ENCODE measurements at places on chromosomes 6 and 20.

- no peak for DNase-seq
These were observed 79.0 kb downstream of the IPCEF1 start for GRCh38 chr6:154277629-154278017.

DNA sequence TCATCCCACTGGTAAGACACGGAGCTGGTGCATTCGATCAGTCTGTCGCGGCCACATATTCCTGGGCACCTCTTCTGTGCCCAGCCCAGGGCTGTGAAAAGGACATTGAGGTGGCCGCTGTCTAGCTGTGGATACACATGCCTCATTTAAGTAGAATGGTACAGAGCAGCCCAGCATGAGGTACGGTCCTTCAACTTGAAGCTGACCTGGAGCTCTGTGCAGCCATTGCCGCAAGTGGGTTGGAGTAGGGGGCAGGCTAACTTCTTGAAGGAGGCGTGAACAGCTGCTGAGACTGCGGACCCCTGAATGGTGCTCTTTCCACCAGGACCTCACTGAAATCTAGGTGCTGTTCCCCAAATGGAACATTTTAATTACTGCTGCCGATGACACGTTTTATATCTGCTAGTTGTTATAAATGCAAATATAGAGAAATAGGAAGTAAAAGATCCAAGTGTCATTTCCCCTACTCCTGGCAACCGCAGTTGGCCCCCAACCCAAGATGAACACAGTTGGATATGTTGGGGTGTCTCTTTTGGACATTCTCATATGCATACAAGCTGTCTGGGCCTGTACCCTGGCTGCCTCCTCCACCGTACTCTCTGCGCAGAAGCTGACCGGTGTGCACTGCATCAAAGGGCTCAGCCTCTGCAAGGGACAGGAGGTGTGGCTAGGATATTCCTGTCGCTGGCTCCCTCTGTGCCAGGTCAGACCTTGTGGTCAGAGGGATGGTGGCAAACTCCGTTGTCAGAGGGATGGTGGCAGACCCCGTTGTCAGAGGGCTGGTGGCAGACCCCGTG lies 86.1 kb downstream of the CDC5L start:
- no peak for DNase-seq

DNA sequence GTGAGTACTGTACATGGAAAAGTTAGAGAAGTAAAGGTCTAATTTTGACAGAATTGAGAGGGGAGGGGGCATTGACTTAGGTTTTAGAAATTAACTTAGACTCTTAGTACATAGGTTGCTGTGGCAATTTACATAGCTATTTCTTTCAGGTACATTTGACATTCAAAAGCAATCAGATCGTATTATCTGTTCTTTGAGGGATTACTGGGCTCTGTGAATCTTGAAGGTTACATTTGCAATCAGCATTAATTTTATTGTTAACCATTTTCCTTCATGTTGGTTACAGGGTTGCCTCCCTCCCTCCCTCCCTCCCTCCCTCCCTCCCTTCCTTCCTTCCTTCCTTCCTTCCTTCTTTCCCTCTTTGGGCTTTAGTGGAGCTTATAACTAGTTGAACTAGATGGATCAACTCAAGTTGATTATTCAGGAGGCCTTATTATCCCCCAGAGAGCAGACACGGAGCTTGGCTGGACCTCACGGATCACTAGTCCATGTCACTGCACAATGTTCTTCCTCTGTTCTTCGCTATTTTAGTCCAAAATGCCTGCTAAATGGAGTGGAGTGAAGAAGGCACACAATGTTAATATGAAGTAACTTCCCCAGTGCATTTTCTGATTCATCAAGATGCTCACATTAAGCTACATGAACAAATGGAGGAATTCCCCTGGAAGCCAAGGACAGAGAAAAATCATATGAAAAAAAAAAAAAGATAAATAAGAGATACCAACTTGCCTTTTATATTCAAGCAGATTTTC lies 87.8 kb downstream of the PLCB4 start:
- DNase-seq, result no peak

DNA sequence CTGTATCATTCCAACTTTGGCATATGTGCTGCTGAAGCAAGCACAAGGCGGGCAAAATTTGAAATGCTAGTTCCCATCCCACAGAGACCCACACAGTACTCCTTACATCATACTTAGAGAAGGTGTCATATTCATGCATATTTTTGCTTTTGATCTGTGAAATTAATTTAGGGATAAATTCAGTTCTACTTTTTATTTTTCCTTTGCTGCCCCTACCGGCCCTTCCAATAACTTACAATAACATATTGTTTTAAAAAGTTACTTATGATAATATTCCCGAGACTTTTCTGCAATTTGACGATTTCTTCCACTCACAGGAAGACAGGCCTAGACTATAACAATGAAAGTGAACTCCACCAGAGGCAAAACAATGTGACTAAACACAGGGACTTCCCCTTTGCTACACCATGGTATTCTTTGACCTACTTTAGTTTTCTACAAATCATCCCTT lies 35.0 kb downstream of the SESN1 start:
- no peak for DNase-seq

DNA sequence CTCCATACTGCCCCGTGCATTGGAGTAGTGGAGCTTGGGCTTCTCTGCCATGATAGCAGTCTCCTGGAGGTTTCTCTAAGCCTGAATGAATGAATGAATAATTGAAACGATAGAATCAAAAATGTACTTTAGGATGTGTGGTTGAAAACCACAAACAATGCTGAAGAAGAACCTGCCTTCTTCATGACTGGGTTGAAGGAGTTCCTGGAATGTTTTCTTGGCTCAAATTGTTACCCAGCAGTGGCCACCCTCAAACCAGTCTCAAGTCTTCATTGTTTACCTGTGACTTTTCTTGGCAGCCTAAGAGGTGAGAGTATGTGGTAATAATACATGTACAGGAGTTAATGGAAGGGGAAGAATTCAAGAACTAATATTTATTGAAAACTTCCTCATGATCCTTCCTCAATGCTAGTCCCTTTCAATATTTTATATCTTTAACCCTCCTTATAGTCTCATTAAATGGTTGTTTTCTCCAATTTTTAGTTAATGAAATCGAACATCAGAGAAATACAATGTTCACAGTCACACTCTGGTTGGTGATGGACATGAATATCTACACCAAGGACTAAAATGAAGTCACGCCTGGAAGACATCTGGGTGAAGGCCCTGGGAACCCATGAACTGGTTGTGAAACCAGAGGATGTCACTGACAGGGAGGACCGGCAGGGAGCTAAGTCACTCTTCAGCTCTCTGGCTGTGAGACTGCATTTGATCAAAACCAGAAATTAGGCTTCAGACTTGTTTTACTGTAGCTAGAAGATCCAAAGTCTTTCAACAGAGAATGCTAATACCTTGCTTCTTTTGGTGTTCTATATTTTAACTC lies at the start of gene GSTA5:
Gene GSTA5 (minus strand): TSS at position 51 of the 823 bp plus-strand sequence.
- DNase-seq, result no peak

- DNase-seq, result no peak
These were observed 597.9 kb downstream of the COL12A1 start for GRCh38 chr6:74607934-74608333.

- DNase-seq, result no peak
These were observed 46.3 kb downstream of the GABRR2 start for GRCh38 chr6:89268776-89269175.

GRCh38 chr20:32366380-32366779 lies 8.2 kb downstream of the ASXL1 start:
- DNase-seq, result no peak

DNA sequence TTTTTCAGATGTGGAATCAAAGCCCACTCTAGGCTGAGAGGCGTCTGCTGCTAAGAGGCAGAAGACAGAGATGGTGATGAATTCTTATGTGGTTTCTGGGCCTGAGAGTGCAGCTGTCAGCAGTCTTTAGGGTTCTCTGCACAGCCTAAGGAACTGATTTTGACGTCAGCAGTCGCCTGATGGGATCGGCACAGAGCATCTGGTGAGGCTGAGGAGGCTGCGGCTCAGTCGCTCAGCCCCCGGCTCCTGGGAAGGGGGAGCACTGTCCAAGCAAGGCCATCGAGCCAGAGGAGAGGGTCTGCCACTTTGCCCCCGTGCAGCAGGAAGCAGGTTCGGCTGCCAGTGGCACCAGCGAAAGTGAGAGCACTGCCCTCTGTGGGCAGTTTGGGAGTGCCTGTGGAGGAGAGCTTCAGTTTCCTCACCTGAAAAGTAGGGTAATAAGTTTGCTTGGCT lies 92.5 kb downstream of the TCP11 start:
- DNase-seq, result no peak

DNA sequence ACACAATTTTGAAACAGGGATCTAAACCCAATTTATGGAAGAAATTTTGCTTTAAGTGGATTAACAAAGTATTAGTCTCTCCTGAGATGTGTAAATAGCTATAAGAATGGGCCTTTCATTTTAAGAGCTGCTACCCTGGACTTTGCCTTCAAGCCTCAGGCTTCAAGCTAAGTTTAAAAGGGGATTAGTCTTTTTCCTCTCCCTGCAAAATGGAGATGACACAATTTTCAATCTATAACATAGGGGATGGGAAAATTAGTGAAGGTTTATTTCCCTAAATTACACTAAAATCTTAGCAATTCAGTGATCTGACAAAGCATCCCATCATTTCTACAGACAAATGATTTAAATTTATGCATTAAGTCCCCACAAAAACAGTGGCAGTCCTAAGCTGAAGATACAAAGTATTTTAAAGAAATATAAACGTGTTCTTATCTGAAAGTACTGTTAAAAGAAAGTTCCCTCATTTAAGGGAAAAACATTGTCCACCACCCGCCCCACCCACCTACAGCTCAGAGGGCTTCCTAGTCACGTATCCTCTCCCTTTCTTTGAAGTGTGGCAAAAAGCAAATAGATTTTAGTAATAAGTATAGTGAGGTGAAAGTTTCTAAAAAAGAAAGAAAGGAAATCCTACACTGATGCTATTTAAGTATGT lies 14.5 kb downstream of the ARHGAP18 start:
- no peak for DNase-seq

GRCh38 chr6:41452763-41453162 lies 93.4 kb upstream of the FOXP4 start:
- DNase-seq, result no peak

DNA sequence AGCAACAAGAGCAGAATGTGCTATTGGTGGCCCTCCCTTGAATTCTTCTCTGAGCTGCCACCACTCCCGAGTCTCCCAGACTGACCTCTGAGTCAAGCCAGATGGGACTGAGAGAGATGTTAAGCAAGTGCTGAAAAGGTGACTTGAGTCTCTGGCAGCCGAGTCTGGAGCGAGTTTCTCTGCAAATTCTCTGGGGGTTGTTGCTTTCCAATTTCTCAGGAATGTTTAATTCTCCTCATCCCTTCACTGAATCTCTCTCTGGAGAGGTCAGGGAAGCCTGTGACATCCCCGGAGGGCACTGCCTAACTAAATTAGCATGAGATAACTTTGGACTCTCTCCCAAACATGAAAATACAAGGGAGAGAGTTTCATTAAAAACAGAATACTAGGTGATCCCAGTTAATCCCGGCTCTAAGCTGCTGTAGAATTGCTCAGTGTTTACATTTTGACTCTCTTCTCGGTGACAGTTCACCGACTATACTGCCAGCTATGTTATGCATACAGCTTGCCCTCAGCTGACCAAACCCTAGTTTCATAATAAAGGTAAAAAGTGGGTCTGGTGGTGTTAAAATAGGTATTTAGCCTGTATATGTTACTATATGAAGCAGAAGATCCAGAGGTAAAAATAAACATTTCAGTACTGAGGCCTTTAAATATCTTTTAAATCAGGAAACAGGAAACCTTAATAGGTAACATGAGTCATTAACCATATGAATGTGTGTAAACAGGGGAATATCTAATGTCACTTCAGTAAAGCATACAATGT lies 157.9 kb downstream of the FOXC1 start:
- no peak for DNase-seq

DNA sequence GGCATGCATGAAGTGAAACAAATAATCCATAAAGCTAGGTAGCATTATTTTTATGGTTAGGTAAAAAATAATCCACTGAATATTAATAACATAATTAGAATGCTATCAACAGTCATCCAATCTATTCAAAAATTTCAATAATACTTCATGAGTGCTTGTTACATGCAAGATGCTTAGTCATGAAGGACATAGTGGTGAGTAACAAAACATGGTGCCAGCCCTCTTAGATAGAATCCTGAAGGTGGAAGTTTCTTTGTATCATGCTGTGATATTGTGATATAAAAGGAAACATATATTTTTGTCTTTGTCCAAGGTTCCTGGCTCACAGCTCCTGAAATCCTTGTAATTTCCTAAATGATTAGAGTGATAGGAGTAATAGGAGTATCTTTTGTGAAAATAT lies 14.9 kb downstream of the RCAN2 start:
- DNase-seq, result no peak

DNA sequence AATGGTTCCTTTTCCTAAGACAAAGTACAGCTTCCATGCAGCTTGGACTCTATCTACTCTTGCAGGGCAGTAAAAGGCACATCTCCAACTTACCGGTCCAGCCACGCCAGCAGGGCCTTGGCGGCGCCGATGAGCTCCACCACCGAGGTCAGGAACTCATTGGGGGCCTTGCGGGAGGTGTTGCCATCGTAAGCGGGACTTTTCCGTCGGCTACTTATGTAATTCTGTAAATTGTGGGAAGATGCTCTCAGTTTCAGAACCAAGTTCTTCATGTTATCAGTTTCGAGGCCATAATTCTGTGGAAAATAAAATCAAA lies 68.5 kb downstream of the CNKSR3 start:
- no peak for DNase-seq

DNA sequence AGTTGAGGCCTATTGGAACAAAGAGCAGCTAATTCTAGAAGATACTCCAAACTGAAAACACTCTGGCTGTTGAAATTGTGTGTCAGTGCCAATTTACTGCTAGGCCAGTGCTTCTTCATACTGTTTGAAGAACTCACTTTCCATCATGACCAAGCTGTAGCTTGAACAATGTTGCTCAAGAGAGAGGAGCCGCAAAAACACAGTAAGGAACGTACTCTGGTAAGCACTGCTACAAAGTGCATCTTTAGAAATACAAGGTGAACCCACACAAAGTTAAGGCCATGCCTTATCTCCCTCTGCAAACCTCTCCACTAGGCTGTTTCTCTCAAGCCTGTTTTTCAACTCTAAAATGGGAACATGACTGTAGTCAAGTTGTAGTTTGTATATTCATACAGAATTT lies 74.5 kb upstream of the TULP1 start:
- no peak for DNase-seq

DNA sequence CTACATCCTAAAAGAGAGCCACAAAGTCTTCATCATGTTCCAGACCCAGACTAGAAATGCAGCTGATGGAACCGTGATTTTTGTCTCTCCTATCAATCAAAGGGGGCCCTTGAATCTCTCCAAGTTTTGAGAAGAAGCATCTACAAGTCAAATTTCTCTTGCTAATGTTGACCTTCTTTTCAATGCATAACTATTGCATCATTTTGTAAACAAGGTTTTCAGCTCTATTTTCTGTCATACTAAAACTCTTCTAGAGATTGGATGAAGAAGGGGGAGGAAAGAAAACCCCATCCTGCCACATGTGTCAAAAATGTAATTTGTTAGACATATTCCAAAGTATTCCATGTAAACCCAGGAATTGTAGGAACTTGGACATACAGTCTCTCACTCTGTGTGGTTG lies 169.2 kb downstream of the LMBRD1 start:
- no peak for DNase-seq
